Stomach (tissue), 19 donors: ENCODE measurements at places on chromosomes 13 and 19.

DNA sequence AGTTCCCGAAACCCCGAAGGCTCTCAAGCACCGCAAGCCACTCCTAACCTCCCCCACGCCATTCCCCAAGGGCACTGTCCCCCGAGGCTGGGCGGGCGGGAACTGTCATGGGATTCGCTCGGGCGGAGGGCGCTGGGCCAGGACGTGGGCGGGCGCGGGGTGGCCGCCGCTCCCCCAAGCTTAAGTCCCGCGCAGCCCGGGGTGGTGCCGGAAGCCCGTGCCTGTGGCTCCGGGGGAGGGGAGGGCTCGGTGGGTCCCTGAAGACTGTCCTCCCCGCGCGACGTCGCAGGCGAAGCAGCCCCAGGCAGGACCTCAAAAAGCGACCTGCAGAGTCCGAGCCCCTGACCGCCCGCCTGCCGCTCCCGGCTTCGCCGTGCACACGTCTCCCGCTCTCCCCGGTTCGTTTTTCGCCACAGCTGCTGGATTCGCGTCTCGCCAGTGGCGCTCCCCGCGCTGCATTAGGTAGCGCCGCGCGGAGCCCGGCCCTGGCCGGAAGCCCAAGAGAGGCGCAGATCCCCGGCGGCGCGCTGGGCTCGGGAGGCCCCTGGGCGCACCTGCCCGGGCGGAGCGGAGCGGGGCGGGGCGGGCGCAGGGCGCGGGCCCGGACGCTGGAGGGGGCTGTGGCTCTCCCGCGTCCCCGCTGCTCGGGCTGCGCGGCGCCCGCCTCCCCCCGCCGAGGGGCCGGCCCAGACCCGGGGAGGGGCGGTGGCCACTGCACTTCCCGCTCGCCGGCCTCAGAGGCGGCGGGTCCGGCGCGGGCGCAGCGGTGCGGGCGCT lies at the start of gene FARP1:
FARP1 (plus strand) TSS at position 715 of the 777 bp plus-strand sequence. CDS start 70,149 bp downstream, outside the sequence.
- peak within 1 kb of the TSS; percentile 79 for H3K4me3 ChIP-seq
- H3K36me3 ChIP-seq, result no peaks in the 10 kb centered on the region
- peaks cover 48% of the 10 kb centered on the region for H3K4me1 ChIP-seq
- DNase-seq, result peak; percentile 95
- H3K27me3 ChIP-seq, result peaks cover 26% of the 10 kb centered on the region

DNA sequence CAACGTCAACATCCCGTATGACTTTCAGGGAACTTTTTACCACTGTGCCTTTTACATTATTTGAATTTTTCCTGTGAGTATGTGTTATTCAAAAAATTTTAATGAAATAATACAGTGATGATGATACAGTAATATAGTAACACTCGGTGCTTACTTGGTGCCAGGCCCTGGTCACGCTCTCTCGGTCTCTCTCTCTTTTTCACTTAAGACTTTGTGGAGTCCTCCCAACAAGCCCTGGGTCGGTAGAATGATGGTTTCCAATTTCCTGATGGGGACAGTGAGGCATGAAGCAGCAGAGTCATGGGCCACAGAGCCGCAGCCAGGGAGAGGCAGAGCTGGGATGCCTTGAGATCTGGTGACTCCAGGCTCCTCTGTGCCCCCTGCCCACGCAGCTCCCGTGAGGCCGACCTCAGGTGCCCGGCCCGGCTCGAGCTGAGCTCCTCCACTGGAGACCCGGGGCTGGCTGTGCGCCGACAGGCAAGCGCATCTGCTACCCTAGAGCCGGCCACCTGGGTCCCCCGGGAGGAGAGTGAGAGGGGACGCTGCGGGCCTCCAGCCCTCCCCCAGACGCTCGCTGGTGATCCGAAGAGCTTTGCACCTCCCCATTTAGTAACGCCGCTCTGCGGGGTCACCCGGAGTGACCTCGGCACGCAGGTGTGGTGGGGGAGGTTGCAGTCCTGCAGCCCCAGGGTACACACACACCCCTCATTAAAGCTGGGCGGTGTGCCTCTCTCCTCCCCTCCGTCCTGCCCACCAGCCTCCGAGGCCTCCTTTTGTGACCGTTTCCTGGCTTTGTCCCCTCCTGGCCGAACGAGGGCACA lies 4.4 kb upstream of the SBK3 start:
- H3K27me3 ChIP-seq, result no peaks in the 10 kb centered on the region
- peaks cover 78% of the 10 kb centered on the region for H3K4me1 ChIP-seq
- peak overlapping the region; percentile 21 for H3K4me3 ChIP-seq
- H3K36me3 ChIP-seq, result no peaks in the 10 kb centered on the region
- DNase-seq, result peak; percentile 35
- peak overlapping the region; percentile 81 for H3K27ac ChIP-seq

- H3K27ac ChIP-seq, result no peak overlapping the region
- no peaks in the 10 kb centered on the region for H3K36me3 ChIP-seq
- H3K4me1 ChIP-seq, result no peaks in the 10 kb centered on the region
- no peak overlapping the region for H3K4me3 ChIP-seq
These were observed 1.6 kb upstream of the IGFL3 start for GRCh38 chr19:46126086-46126580.

DNA sequence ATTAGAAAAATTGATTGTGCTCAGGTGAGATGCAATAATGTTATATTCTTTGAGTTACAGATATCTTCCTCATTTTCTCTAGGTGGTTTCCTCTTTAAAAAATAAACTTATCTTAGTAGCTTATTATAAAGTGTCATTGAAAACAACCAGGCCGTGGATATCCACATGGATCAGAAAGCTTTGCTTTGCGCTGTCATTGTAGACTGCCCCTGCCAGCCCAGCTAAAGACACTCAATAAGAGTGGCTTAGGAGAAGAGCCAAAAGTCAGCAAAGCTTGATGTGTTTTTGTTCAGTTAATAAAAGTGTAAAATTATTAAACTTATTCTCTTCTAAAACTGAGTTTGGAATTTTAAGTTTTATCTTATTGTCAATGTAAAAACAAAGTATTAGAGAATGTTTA lies 34.4 kb downstream of the TPP2 start:
- H3K4me1 ChIP-seq, result peaks cover 8% of the 10 kb centered on the region
- H3K27me3 ChIP-seq, result no peaks in the 10 kb centered on the region
- no peak for DNase-seq
- H3K4me3 ChIP-seq, result no peak overlapping the region

- peak overlapping the region; percentile 4 for H3K4me3 ChIP-seq
- H3K27ac ChIP-seq, result no peak overlapping the region
- DNase-seq, result no peak
- H3K36me3 ChIP-seq, result peaks cover 6% of the 10 kb centered on the region
- no peaks in the 10 kb centered on the region for H3K27me3 ChIP-seq
- H3K4me1 ChIP-seq, result peaks cover 54% of the 10 kb centered on the region
These were observed 10.5 kb downstream of the KLF5 start for GRCh38 chr13:73069206-73069805.

DNA sequence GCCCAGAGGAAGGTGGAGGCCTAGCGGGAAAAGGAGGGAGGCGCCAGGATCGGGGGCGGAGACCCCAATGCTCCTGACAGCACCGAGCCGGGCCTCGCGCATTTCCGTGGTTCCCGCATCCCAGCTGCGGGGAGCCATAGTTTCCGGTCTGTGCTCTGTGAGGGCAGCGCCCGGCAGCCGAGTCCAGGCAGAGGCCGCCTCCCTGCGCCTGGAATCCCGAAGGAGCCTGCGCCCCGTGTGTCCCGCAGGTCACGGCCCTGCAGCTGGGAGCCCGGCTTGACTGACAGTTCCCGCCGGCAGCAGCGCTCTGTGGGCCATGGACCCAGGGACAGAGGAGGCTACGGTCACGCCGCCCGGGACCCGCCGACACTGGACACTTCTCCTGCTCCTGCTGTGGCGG lies 74.6 kb upstream of the C13orf46 start:
- no peak for DNase-seq
- H3K4me1 ChIP-seq, result peaks cover 20% of the 10 kb centered on the region
- no peaks in the 10 kb centered on the region for H3K36me3 ChIP-seq
- H3K27ac ChIP-seq, result no peak overlapping the region
- no peak overlapping the region for H3K4me3 ChIP-seq

DNA sequence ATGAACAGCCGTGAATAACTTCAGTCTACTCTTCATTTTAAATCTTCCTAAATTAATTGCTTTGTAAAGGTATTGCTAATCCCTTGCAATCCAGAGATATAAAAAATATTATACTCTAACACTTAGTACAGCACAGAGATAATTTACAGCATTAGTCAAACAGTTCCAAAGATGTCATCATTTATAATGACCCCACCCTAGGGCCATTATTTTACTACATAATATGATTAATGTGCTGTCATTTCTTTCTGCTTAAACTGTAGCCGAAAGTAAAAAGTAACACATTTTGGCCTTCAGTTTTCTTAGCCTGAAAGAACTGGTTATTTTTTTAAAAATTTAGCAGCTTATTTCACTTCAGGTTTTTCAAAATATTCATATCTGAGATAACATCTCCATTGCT lies 256.3 kb upstream of the RFC3 start:
- H3K36me3 ChIP-seq, result no peaks in the 10 kb centered on the region
- peaks cover 10% of the 10 kb centered on the region for H3K4me1 ChIP-seq
- no peak overlapping the region for H3K27ac ChIP-seq
- DNase-seq, result no peak

GRCh38 chr13:25632166-25632888 lies 260.6 kb downstream of the ATP8A2 start:
- H3K4me1 ChIP-seq, result no peaks in the 10 kb centered on the region

GRCh38 chr13:78604782-78605611 lies 1.6 kb upstream of the POU4F1 start:
- no peak overlapping the region for H3K27ac ChIP-seq
- peaks cover 97% of the 10 kb centered on the region for H3K27me3 ChIP-seq

DNA sequence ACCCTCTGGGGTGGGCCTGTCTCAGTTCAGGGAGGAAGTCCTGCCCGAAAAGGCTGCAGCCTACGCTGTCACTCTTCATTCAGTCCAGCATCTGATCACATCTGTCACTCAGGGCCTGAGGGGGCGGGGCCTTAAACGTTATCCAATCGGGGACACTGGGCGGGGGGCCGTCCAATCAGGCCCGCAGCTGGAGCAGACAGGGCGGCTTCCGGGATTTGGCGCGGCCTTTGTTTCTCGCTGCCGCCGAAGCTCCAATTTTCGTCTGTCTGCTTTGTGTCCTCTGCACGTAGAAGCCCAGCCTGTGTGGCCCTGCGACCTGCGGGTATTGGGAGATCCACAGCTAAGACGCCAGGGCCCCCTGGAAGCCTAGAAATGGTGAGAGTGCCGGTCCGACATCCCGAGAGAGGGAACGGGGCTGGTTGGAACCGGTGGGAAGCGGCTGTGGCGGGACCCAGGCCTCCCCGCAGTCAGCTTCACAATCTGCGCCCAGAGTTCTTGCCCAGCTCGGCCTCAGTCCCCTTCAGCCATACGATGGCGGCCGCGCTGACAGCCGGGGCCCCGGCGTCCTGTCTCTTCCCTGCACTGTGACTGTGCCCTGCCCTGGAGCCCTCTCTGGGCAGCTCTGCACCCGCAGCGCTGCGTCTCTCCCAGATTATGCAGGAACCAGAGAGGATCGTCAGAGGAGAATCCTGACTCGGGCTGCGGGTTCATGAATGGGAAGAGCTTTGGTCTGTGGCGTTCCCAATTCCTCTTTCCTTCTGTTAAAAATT lies at the start of gene ZNF730:
ZNF730 (plus strand) TSS at position 224 of the 770 bp plus-strand sequence; CDS start at position 373, 149 bp downstream.
- H3K4me1 ChIP-seq, result peaks cover 8% of the 10 kb centered on the region
- DNase-seq, result no peak
- H3K36me3 ChIP-seq, result no peaks in the 10 kb centered on the region
- H3K4me3 ChIP-seq, result peak within 1 kb of the TSS; percentile 41
- no peaks in the 10 kb centered on the region for H3K27me3 ChIP-seq
- no peak within 1 kb of the TSS for H3K27ac ChIP-seq

GRCh38 chr19:19548915-19549759 lies 11.1 kb downstream of the CILP2 start:
- no peak for DNase-seq
- no peaks in the 10 kb centered on the region for H3K36me3 ChIP-seq
- no peak overlapping the region for H3K4me3 ChIP-seq
- H3K27me3 ChIP-seq, result peaks cover 13% of the 10 kb centered on the region
- H3K4me1 ChIP-seq, result peaks cover 7% of the 10 kb centered on the region

- no peak overlapping the region for H3K4me3 ChIP-seq
- peaks cover 6% of the 10 kb centered on the region for H3K36me3 ChIP-seq
- no peaks in the 10 kb centered on the region for H3K27me3 ChIP-seq
- no peak overlapping the region for H3K27ac ChIP-seq
These were observed 11.1 kb upstream of the CEACAM16 start for GRCh38 chr19:44687888-44688287.

- peaks cover 9% of the 10 kb centered on the region for H3K27me3 ChIP-seq
- H3K36me3 ChIP-seq, result no peaks in the 10 kb centered on the region
- DNase-seq, result peak; percentile 60
- peaks cover 9% of the 10 kb centered on the region for H3K4me1 ChIP-seq
- no peak overlapping the region for H3K27ac ChIP-seq
These were observed 7.5 kb downstream of the F10 start for GRCh38 chr13:113129921-113130750.

DNA sequence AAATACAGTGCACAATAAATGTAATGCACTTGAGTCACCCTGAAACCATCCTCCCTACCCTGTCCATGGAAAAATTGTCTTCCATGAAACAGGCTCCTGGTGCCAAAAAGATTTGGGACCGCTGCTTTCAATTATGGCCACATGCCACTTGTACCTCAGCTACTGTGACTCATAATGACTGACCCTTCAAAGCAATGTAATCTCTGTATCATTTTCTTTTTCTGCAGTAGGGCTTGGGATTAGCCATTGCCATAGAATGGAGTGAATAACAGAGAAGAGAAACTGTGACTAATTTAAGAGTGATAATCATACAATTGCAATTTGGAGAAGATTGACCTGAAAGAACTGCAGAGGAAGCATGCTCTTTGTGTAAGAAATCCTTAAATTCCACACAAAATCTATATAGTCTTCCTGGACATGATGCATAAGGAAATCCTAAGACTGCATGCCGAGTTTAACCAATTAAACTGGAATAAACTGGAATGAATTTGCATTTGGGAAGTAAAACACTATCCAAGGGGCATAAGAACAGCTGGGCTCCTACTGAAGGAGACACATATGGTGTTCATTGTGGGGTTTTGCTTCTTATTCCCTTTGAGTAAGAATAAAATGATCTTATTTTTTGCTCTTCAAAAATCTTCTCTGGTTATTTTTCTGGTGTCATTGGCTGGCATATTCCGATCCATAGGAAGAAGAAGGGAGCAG lies 59.5 kb upstream of the SLC7A1 start:
- H3K4me3 ChIP-seq, result no peak overlapping the region
- H3K4me1 ChIP-seq, result no peaks in the 10 kb centered on the region
- DNase-seq, result no peak
- no peaks in the 10 kb centered on the region for H3K36me3 ChIP-seq
- no peaks in the 10 kb centered on the region for H3K27me3 ChIP-seq

- no peak overlapping the region for H3K27ac ChIP-seq
- H3K4me3 ChIP-seq, result no peak overlapping the region
- no peaks in the 10 kb centered on the region for H3K4me1 ChIP-seq
- DNase-seq, result no peak
These were observed 144.4 kb downstream of the LIG4 start for GRCh38 chr13:108070925-108071324.

DNA sequence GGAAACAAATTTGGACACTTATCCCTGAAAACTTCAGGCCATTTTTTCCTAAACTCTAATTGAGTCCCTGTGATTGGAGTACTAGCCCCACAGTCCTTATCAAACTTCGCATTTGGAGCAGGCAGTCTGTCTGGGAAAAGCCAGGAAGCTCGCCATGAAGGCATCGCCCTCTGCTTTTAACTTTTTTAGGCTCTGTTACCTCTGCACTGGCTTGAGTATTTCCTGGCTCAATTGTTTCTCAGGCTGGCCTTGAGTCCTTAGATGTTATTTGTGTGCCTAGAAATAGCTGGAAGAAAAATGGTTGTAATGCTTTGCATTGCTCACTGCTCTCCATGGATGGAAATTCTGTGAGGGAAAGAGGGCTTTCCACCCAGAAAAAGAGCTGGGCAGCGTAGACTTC lies 24.2 kb downstream of the ACTN4 start:
- peaks cover 76% of the 10 kb centered on the region for H3K4me1 ChIP-seq
- H3K27me3 ChIP-seq, result no peaks in the 10 kb centered on the region
- H3K4me3 ChIP-seq, result no peak overlapping the region

GRCh38 chr19:8578642-8579265 lies 1.5 kb upstream of the MYO1F start:
- no peaks in the 10 kb centered on the region for H3K4me1 ChIP-seq
- peaks cover 17% of the 10 kb centered on the region for H3K27me3 ChIP-seq
- no peak overlapping the region for H3K27ac ChIP-seq
